ENCODE measurements at places on chromosomes 13 and 19.

- no peak for DNase-seq
Observed at GRCh38 chr13:41008349-41008980, 10.7 kb downstream of the ELF1 start.

DNA sequence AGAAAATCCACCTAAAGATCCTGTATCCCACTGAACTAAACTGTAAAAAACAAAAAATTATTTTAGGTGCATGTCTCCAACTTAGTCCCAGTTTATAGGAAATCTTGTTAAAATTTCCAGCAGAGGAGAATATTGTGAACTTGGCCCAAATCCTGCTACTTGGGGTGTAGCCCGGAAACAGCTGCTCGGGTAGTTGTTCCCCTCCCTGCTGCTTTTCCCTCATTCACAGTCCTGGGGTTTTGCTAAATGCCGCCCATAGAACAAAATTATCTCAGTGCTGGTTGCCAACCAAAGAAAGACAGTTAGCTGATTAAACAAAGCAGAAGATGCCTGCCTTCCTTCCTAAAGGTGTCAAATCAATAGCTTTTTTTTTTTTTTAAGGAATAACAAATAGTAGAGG is 330.5 kb upstream of the KLF12 start:
- DNase-seq: no peak

GRCh38 chr13:53839461-53839860 is 810.8 kb downstream of the OLFM4 start:
- no peak for DNase-seq

DNA sequence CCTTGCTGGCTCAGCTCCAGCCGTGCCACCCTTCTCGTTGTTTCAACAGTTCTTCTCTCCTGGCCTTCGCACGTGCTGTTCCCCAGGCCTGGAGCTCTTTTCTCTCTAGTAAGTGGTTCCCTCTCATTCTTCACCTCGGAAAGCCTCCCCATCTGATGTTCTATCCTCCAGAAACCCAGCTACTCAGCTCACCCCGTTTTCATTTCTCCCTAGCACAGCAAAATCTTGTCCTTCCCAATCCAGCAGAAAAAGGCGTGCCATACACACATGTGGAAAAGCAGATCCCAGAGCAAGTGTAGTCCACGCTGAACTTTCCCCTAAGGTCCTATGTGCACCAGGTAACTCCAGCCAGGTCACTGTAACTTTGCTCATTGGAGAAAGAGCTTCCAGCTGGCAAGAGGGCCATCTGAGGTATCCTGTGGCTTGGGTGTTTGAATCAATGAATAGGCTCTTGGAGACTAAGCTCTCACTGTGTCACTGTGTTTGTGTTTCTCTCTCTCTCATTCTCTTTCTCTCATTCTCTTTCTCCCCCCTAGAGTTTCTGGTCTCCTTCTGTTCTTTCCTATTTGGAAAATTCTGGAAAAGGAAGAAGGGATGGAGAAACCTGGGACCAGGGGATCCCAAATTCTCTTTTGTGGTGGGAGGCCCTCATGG is 49.0 kb downstream of the COLGALT1 start:
- no peak for DNase-seq

GRCh38 chr13:90564566-90564965 is 782.9 kb upstream of the MIR17HG start:
- DNase-seq: no peak

- peak; percentile 48 for DNase-seq
Observed at GRCh38 chr19:43524922-43525835, 1.8 kb downstream of the ETHE1 start.

- no peak for DNase-seq
Observed at GRCh38 chr13:112058519-112058873, 8.5 kb upstream of the SOX1 start.

GRCh38 chr13:80341101-80341755 is at the start of gene SPRY2:
SPRY2 (minus strand) TSS chr13:80341126; CDS start chr13:80337705, 3,421 bp downstream.
- peak; percentile 95 for DNase-seq

- no peak for DNase-seq
Observed at GRCh38 chr19:47023448-47023794, 3.8 kb downstream of the NPAS1 start.

GRCh38 chr19:39533791-39534190 is 1.1 kb upstream of the EID2B start:
- DNase-seq: no peak

- no peak for DNase-seq
Observed at GRCh38 chr19:11451871-11452619, 16.6 kb downstream of the PRKCSH start.

DNA sequence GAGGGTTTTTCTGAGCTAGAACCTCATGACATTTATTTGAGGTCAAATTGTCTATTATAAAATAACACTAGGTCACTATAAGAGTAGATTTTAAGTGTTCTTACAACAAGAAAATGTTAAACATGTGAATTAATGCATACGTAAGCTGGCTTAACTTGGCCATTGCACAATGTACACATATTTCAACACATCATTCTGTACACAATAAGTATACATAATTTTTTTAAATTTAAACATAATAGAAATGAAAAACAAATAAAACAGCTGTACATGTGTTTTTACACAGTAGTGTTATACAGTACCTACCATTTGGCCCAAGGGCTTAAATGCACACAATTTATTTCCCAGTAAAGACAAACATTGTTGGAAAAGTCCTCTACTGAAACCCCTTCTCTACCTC is 269.9 kb downstream of the DACH1 start:
- no peak for DNase-seq

DNA sequence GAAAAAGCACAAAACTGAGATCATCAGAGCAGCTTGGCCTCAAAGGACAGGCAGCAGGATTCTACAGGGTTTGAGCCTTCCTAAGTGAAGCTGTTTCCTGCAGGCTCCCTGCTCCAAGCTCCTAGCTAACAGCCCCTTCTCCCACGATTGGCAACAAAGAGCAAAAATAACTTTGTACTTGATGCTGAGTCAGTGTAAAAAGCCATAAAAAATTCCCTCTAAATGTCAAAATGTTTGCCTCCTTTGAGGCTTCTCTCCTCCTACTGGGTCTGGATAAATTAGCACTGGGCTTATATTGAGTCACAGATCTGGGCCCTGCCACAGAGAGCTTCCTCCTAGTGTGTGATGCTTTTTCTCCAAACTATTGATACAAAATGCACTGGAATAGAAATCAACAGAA is 153.3 kb downstream of the TNFRSF19 start:
- peak; percentile 53 for DNase-seq

GRCh38 chr13:43991773-43992201 is 112.1 kb downstream of the LACC1 start:
- no peak for DNase-seq

- DNase-seq: no peak
Observed at GRCh38 chr13:76829572-76830327, 56.5 kb downstream of the KCTD12 start.

DNA sequence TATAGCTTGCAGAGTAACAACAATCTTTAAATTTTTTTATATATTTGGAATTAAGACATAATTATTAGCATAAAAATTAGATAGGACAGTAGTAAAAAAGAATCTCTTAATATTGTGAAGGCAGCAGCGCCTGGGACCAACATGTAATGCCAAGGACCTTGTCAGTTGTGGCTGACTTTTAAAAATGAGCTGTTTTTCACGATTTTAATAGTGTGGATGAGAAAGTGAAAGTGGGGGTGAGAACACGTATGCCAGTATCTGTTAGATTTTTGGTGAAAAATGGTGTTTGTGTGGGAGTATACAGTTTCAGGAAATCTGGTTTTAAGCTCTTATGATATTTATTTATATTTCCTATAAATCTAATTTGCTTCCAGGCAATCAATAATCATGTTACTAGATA is 125.2 kb downstream of the LMO7 start:
- no peak for DNase-seq

DNA sequence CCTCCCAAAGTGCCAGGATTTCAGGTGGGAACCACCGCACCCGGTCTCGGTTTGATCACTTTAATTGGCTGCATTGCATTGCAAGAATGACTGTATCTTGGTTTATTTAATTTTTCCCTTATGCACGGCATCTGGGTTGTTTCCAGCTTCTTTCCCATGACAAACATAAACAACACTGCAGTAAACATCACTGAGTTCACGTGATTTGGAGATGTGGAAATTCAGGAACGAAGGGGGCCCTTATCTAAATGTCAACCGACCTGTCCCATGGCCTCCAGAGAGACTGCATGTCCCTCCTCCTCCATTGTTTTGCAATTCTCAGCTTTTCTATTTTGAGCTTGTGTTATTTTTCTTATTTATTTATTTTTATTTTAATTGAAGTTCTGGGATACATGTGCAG is 14.4 kb upstream of the SULT2B1 start:
- DNase-seq: no peak

DNA sequence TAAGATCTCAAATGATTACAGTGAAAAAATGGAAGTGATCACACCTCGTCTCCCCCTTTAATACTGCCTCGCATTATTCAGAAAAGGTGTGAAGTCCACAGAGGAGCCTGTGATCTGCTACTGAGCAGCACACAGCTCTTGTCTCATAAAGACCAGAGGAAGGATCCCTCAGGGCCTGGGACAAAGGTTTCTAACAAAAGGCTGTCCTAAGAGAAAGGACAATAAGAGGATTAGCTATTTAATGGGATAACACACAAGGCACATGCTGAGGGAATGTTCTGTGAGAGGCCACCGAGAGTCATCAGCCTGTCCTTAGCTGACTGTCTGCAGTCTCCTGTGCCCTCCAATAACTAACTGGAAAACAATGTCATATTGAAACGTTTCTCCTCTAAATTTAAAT is 26.7 kb downstream of the EBPL start:
- DNase-seq: no peak

- no peak for DNase-seq
Observed at GRCh38 chr13:63517371-63517770, 2101.7 kb upstream of the PCDH20 start.

DNA sequence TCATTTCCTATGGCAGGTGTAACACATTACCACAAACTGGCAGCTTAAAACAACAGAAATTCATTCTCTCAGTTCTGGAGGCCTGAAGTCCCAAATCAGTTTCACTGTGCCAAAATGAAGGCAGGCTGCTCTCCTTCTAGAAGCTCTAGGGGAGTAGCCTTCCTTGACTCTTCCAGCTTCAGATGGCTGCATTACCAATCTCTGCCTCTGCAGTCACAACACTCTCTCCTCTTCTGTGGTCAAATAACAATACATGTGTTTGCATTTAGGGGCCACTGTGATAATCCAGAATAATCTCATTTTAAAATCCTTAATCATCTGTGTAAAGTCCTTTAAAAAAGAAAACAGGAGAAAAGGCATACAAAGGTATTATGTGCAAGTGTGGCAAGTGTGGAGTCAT is 7.8 kb downstream of the DIAPH3 start:
- no peak for DNase-seq

DNA sequence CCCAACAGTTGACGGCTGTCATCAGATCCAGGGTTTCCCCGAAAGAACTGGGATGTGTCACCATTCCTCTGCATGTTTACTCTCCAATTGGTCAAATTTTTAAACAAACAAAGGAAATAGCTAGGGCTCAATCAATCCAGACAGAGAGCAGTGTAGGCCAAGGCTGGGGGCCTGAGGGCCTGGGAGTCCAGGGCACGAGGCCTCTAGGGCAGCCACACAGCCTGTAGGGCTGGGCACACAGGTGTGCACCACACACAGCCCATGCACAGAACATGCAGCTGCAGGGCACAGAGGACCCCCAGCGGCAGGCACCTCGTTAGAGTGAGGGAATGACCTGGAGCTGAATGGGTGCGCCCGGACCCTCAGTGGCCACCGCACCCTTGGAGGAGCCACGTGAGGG is 9.5 kb downstream of the MIER2 start:
- no peak for DNase-seq

- DNase-seq: peak; percentile 56
Observed at GRCh38 chr19:47190167-47190727, 40.8 kb downstream of the BBC3 start.

- no peak for DNase-seq
Observed at GRCh38 chr19:48044561-48044960, 682 bp upstream of the CABP5 start.

- DNase-seq: no peak
Observed at GRCh38 chr13:61989978-61990377, 574.3 kb upstream of the PCDH20 start.

- DNase-seq: no peak
Observed at GRCh38 chr19:18433015-18433691, 4.8 kb downstream of the ISYNA1 start.

DNA sequence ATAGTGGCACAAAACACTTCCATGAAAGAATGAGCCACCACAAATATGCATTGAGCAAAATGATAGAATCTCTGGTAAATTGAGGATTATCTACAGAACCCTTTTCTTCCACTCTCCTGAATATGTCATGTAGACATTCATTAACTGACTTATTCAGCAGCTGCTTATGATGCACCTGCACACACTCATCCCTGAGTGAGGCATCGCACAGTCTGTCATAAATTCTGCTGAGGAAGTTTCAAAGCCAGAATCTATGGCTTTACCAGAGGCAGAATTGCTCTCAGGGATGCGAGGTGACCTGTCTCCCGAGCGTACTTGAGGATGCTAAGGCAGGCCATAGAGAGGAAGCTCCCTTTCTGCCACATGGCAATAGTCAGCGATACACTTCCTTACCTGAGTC is 1090.2 kb downstream of the UQCRFS1 start:
- DNase-seq: no peak

- peak; percentile 9 for DNase-seq
Observed at GRCh38 chr13:77207943-77208342, 119.0 kb downstream of the MYCBP2 start.

GRCh38 chr19:23436944-23437343 is 41.7 kb upstream of the ZNF91 start:
- no peak for DNase-seq

DNA sequence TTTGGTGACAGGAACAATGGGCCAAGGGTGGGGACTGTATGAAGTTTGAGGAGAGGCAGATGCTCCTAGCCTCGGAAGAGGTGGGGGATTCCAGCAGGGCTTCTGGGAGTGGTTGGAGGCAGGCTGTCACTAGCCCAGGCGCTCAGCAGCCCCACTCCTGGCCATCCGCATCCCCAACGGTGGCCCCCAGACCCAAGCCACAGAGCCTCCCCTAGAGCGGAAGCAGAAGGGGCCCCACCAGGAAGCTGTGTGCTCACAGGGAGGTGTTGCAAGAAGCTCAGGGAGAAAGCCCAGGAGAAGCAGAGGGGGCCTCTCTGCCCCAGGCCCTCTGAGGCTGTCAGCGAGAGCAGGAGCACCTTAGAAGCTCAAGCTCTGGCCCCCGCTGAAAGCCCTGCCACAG is 8.3 kb downstream of the PRAM1 start:
- no peak for DNase-seq

DNA sequence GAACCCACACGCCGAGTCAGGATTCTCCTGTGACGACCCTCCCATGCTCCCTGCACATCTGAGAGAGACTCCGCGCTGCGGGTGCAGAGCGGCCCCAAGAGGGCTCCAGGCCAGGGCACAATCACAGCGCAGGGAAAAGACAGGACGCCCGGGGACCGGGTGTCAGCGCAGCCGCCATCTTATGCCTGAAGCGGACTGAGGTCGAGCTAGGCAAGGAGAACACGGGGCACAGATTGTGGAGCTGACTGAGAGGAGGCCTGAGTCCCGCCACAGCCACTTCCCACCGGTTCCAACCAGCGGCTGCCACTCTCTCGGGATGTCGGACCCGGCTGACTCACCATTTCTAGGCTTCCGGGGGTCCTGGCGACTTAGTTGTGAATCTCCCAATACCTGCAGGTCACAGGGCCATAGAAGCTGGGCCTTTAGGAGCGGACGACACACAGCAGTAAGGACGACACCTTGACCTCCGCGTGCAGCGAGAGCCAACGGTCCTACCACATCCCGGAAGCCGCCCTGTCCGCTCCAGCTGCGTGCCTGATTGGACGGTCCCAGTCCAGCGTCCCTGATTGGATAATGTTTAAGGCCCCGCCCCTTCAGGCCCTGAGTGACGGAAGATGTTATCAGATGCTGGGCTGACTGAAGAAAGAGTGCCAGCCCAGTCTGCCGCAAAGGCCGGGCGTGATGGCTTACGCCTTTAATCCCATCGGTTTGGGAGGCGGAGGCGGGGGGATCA is at the start of gene ZNF728:
ZNF728 (minus strand) TSS at position 487 of the 733 bp plus-strand sequence; CDS start at position 341, 146 bp downstream.
- no peak for DNase-seq

GRCh38 chr19:49441960-49442350 is 628 bp upstream of the SLC17A7 start:
- no peak for DNase-seq

All from hepatic stellate cell (primary cell).